ENCODE measurements at places on chromosomes 7 and 10. TPM values are rescaled to one million over a fixed set of nuclear protein-coding genes. Genes with fewer than 3 reads are reported as not detected.

The SAMD8 gene
- total RNA-seq = 37.5 TPM

The MMD2 gene
- 0.71 TPM for total RNA-seq

The VPS37D gene
- total RNA-seq = 1.6 TPM

- no peaks in the 10 kb centered on the region for H3K27me3 ChIP-seq
- peak overlapping the region; percentile 86 for H3K4me3 ChIP-seq
- H3K27ac ChIP-seq = peak overlapping the region; percentile 99
- no peak for DNase-seq
Observed at GRCh38 chr7:106283501-106283830, 1.3 kb downstream of the NAMPT start.

DNA sequence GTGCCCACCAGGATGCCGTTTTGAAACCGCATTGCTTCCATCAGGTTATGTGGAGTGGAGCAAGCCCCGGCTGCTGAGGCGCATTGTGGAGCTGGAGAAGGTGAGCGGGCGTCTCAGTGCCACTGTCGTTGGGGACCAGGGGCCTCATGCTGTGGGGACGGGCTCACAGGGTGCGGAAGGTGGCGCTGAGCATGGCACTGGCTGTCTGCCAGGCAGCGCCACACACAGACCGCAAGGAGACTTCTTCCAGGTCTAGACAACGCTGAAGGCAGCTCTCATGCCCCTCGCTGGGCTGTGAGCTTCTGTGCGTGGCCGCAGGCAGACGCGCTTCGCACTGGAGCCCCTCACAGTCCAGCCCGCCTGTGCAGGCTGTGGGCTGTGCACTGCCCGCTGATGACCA is 29.0 kb downstream of the IQCE start:
- no peak for DNase-seq
- H3K36me3 ChIP-seq = peaks cover 50% of the 10 kb centered on the region
- no peaks in the 10 kb centered on the region for H3K27me3 ChIP-seq
- no peak overlapping the region for H3K4me3 ChIP-seq

DNA sequence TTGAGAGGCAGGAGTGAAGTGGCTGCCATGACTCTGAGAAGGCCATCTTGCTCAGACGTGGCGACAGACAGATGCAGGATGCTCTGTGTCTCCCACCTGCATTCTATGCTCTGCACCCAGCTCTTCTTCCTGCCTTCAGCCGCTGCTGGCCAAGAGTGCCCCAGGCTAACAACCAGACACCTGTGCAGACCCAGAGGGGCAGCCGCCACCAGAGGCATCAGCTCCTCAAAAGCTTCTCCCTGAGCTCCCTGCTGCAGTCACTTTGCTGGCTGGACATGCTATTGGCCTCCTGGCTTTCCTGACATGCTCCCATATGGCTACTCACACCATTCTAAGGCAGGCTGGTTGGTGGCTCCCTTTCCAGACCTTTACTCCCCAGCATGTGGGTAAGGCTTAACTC is 70.6 kb upstream of the GRB10 start:
- H3K27ac ChIP-seq = no peak overlapping the region
- no peaks in the 10 kb centered on the region for H3K27me3 ChIP-seq
- no peaks in the 10 kb centered on the region for H3K4me1 ChIP-seq
- DNase-seq = no peak
- H3K4me3 ChIP-seq = no peak overlapping the region
- H3K36me3 ChIP-seq = no peaks in the 10 kb centered on the region

- H3K27me3 ChIP-seq = no peaks in the 10 kb centered on the region
- DNase-seq = no peak
- H3K4me3 ChIP-seq = no peak overlapping the region
- no peaks in the 10 kb centered on the region for H3K36me3 ChIP-seq
Observed at GRCh38 chr10:111278266-111278665, 201.4 kb downstream of the ADRA2A start.

GRCh38 chr10:114681542-114681941 is 23.5 kb upstream of the ABLIM1 start:
- H3K36me3 ChIP-seq = no peaks in the 10 kb centered on the region
- peaks cover 49% of the 10 kb centered on the region for H3K4me1 ChIP-seq
- no peaks in the 10 kb centered on the region for H3K27me3 ChIP-seq
- H3K27ac ChIP-seq = peak overlapping the region; percentile 71

DNA sequence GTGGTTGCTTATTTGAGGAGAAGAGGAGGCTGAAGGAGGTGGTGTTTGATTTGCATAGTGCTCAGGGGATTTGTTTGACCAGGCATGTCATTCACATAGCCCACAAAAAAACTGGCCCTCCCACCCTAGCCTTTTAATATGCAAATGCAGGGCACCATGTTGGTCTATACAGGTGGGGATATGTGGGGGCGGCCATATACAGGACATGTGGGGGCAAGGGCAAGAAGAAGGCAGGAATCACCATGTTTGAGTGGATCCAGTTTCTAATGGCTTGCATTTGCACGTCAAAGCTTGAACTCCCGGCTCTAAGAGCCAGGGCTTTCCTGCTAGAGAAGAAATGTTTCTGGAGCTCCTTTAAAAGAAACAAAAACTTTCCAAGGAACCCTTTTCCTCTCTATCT is 541.0 kb downstream of the ZWINT start:
- DNase-seq = no peak
- no peaks in the 10 kb centered on the region for H3K36me3 ChIP-seq
- H3K4me1 ChIP-seq = no peaks in the 10 kb centered on the region
- H3K27ac ChIP-seq = no peak overlapping the region
- H3K27me3 ChIP-seq = no peaks in the 10 kb centered on the region

DNA sequence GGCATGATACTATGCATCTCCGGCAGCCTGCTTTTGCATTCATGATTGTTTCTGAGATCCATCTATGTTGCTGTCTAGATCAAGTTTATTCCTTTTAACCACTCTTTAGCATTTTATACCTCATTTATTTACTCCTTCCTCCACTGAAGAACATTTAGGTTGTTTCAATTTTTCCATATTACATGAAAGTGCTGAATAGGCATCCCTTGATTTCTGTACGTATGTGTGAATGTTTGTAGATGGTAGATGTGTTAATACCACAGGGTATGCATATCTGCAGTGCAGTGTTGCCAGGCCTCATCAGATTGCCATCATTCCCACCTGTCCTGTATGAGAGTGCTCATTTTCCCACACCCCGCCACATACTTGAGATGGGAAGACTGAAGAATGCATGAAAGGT is 13.9 kb downstream of the ARPC1A start:
- no peaks in the 10 kb centered on the region for H3K4me1 ChIP-seq
- H3K27me3 ChIP-seq = no peaks in the 10 kb centered on the region

GRCh38 chr10:114900658-114901057 is 37.3 kb upstream of the TRUB1 start:
- H3K4me3 ChIP-seq = no peak overlapping the region
- H3K36me3 ChIP-seq = no peaks in the 10 kb centered on the region
- no peak for DNase-seq
- no peaks in the 10 kb centered on the region for H3K27me3 ChIP-seq
- peaks cover 9% of the 10 kb centered on the region for H3K4me1 ChIP-seq

DNA sequence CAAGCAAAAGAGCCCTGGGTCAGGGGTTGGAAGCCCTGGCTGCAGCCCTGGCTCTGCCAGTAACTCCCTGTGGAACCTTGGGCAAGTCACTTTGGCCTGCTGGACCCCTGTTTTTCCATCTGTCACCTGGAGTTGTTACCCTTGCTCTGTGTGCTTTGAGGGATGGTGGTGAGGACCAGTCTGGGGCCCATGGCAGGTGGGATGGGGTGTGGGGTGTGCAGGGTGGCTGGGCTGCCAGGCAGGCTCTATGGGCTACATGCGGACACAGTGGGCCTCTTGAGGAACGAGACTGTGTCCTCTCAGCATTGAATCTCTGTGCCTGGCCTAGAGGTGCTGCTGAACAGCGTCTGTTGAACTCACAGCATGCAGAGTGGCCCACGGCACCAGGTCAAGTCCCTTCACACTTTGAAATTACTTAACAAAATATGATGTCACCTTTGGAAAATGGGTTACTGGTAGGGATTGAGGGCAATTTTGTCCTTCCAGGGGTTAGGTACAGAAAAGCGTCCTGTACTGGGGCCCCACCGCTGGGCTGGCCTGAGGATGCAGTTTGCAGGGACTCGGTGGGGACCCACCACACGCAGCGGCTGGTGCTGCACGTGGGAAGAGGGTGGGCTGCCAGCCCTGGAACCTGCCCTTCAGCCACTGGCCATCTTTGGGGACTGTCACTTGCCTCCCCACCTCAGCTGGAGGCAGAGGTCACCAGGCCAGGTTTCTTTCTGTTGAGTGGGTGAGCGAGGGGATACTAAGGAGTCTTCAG is 45.3 kb downstream of the PRF1 start:
- H3K27me3 ChIP-seq = no peaks in the 10 kb centered on the region
- no peak overlapping the region for H3K27ac ChIP-seq
- peaks cover 23% of the 10 kb centered on the region for H3K4me1 ChIP-seq
- no peak overlapping the region for H3K4me3 ChIP-seq

DNA sequence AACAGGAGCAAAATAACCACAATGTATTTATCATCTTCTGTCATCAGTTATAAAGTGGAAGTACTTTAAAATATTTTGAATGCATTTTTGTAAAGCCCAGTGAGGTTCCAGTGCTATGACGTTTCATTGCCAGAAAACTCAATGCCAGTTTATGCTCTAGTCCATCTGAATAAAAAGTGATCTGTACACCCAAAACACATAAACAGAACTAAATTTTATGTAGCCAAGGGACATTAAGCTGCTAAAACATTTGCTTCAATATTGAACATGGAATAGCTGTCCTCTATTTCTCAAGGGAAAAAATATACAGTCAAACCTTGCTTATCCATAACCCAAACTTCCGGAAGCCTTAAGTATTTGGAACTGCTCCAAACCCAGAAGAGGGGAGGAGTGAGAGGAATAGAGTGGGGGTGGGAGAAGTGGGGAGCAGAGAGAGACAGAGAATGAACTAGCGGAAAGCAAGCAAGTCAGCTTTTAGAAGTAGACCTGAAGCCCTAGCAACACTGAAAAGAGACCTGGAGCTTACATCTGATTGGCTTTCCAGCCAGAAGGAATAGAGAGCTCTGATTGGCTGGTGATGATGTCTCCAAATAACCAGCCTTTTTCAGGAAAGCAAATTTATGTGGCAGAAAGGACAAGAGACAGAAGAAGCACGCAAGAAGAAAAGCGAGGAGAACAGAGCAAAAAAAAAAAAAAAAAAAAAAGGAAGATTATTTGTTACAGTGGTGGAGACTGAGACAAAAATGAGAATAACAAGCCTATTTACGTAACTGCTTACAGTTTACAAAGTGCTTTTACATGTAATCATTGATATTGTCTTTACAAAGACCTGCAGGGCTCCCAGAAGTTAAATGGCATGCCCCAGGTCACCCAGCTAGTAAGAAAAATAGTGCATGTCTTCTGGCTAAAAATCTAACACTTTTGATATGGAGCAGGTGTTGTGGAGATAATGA is 196.0 kb downstream of the RNLS start:
- peak; percentile 61 for DNase-seq
- peaks cover 29% of the 10 kb centered on the region for H3K4me1 ChIP-seq
- H3K36me3 ChIP-seq = no peaks in the 10 kb centered on the region
- peak overlapping the region; percentile 48 for H3K27ac ChIP-seq

DNA sequence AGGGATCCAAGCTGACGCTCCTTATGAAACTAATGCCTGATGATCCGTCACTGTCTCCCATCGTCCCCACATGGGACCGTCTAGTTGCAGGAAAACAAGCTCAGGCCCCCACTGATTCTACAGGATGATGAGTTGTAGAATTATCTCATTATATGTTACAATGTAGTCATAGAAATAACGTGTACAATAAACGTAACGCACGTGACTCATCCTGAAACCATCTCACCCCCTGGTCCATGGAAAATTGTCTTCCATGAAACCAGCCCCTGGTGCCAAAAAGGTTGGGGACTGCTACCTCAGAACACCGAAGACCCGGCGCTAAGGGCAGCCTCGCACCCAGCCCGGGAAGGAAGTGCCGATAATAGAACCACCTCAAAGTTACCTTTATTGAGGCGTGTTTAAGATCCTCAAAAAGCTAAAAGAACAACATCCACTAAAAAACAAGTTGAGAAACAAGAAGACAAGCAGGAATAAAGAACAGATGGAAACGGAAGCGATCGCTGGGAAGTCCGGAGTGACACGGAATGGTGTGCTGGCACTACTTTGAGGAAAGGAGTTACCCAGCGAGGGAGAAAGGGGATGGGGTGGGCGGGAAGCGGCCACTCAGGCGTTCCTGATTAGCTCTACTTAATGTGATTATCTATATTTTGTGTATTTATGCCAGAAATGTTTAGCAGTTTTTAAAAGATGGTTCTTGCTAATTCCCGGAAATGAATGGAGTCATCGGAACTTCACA is 50.1 kb upstream of the PRKAR1B start:
- no peak for DNase-seq
- H3K27ac ChIP-seq = no peak overlapping the region
- no peak overlapping the region for H3K4me3 ChIP-seq
- peaks cover 49% of the 10 kb centered on the region for H3K36me3 ChIP-seq
- H3K27me3 ChIP-seq = no peaks in the 10 kb centered on the region

DNA sequence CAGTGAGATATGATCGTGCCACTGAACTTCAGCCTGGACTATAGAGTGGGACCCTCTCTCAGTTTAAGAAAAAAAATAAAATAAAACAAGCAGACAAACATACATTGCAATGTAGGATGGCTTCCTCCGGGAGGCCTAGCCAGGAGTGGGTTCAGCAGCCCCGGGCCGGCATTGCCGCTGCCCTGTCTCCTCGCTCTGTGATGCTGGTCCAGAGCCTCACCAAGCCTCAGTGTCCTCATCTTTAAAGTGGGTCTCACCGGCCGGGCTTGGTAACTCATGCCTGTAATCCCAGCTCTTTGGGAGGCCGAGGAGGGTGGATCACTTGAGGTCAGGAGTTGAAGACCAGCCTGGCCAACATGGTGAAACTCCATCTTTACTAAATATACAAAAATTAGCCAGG is 71.6 kb downstream of the PTPRE start:
- no peaks in the 10 kb centered on the region for H3K27me3 ChIP-seq
- H3K4me1 ChIP-seq = peaks cover 12% of the 10 kb centered on the region
- H3K36me3 ChIP-seq = no peaks in the 10 kb centered on the region
- peak overlapping the region; percentile 43 for H3K27ac ChIP-seq

DNA sequence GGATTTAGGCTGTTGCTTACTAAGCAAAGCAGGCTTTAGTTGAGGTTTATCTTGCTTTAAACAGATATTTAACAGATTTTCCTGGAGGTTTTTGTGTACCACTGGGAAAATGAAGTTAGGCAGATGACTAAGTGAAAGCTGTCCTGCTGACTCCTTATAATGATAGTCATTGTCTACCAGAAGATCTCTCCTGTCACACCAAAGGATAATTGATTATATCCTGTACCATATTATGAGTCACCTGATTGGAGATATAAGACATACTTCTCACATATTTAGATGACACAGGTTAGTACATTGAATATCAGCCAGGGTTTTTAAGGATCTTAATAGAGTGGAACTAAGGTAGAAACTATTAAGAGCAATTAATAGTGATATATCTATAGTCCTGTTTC is 68.4 kb downstream of the PTEN start:
- DNase-seq = no peak
- H3K36me3 ChIP-seq = no peaks in the 10 kb centered on the region
- no peak overlapping the region for H3K4me3 ChIP-seq
- H3K27me3 ChIP-seq = no peaks in the 10 kb centered on the region
- H3K4me1 ChIP-seq = peaks cover 51% of the 10 kb centered on the region

DNA sequence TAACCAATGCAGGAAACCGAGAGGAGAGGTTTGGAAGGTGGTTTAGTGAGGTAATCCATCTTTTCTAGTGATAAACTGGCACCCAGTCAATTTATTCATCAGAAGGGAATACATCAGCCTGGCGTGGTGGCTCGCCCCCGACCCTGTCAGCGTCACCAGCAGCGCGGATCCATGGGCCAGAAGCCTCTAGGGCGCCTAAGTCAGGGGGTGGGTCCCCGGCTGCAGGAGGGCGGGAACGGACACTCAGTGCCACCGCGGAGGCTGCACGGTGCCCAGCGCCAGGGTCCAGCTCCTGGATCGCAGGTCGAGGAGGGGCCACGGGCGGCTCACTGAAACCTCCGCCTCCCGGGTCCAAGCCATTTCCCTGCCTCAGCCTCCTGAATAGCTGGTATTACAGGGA is 866 bp upstream of the ANKRD30A start:
- no peak overlapping the region for H3K27ac ChIP-seq
- H3K36me3 ChIP-seq = no peaks in the 10 kb centered on the region
- no peaks in the 10 kb centered on the region for H3K27me3 ChIP-seq

Measured in sigmoid colon (tissue), 7 donors.